GM06990 (cell line): ENCODE measurements at places on chromosomes 1 and 21.

- no peak for DNase-seq
Observed at GRCh38 chr1:211522804-211523203, 30.8 kb upstream of the RD3 start.

DNA sequence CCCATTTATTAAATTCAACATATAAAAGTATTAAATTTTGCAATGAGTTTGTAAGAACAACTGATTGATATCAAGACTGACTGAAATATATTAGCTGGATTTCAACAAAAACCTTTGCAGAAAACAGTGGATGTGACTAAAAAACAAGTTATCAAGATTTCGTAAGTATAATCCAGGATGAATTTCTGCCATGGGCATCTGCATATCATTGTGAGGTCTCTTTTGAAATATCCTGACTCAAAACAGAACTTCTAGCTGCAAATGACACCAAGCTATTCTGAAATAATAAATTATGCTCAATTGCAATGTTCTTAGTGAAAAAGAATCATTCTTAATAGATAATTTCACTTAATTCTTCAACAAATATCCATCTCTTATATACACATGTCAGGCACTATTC is 52.6 kb downstream of the CD34 start:
- no peak for DNase-seq

- no peak for DNase-seq
Observed at GRCh38 chr1:87584586-87584985, 255.9 kb downstream of the LMO4 start.

- no peak for DNase-seq
Observed at GRCh38 chr1:92043621-92044020, 13.8 kb downstream of the EPHX4 start.

GRCh38 chr1:165143437-165144065 is 213.0 kb downstream of the LMX1A start:
- DNase-seq = no peak

- DNase-seq = no peak
Observed at GRCh38 chr1:112614460-112615065, 4.4 kb downstream of the ST7L start.

- DNase-seq = no peak
Observed at GRCh38 chr1:6280761-6281451, 20.0 kb upstream of the GPR153 start.

GRCh38 chr1:238439511-238439910 is 548.8 kb upstream of the ZP4 start:
- no peak for DNase-seq

- DNase-seq = no peak
Observed at GRCh38 chr1:119219711-119220110, 79.3 kb upstream of the WARS2 start.

- no peak for DNase-seq
Observed at GRCh38 chr1:63960326-63960725, 186.5 kb downstream of the ROR1 start.

DNA sequence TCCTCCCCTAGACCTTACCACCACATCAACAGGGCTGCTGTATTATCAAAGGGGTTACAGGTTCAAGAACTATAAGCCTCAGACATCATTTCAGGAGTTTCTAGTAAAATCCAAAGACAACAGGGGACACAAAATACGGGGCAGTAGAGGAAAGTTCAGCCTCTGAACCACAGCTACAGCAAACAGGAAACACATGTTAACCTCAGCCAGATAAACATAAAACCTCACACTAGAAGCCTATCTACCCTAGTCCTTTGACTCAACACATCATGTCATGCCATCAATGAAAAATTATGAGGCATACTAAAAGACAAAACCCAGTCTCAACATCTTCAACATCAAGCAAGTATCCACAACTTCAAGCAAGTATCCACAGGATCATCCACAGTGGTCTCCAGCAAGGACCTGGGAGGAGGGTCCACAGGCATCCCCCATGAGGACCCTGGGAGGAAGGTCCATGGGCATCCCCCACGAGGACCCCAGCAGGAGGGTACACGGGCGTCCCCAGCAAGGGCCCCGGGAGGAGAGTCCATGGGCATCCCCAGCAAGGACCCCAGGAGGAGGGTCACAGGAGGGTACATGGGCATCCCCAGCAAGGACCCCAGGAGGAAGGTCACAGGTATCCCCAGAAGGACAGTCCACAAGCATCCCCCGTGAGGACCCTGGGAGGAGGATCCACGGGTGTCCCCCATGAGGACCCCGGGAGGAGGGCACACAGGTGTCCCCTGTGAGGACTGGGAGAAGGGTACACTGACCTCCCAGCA is 440.0 kb downstream of the MATN1 start:
- no peak for DNase-seq

DNA sequence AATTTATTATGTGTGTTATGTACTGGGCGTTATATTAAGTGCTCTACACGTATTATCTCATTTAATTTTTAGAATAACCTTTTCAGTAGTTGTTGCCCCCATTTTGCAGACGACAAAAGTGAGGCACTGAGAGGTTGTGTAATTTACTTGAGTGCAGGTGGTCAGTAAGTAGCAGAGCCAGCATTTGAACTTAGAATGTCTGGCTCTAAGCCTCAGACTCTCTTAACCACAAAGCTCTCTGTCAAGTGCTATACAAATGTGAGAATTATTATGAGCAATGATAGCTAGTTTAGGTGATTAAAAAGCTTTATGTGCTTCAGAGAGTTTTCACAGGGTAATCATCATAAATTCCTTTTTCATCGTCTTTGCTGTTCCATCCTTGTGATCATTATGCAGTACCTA is 96.3 kb upstream of the UBE2U start:
- DNase-seq = no peak

GRCh38 chr1:248905662-248906008 is 400 bp upstream of the PGBD2 start:
- DNase-seq = no peak

DNA sequence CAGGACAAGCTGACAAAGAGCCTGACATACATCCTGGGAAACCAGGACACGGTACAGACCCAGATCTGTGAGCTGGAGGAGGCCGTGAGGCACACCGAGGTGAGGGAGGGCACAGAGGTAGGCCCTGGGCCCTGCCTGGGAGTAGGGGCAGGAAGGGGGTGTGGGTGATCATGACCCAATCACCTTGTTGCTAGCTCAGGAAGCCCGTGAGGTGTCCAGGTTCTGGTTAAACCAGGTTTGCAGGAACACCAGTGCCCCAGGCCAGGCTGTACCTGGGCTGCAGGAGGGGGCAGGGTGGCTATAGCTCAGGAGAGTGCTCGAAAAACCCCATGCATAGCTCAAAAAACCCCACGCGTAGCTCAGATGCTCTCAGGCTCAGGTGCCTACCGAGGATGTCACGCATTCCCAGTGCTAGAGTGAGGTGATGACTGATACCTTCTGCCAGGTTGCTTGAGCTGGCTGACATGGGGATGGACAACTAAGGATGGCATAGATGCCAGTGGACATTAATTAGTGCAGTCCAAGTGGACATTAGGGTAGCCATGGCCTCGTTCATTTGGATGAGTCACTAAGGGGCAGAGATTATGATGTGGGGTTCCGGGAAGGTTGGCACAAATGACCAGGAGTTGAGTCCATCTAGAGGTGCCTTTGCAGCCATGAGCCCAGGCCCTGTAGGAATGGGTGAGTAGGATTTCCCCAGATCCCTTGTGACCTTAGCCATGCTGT is 3.7 kb downstream of the TRIM46 start:
- no peak for DNase-seq

GRCh38 chr1:1398677-1399186 is 403 bp downstream of the CCNL2 start:
- DNase-seq = no peak

GRCh38 chr1:23339632-23340031 is 4.5 kb downstream of the HNRNPR start:
- DNase-seq = no peak

- DNase-seq = no peak
Observed at GRCh38 chr1:191648939-191649338, 509.3 kb upstream of the RGS18 start.

DNA sequence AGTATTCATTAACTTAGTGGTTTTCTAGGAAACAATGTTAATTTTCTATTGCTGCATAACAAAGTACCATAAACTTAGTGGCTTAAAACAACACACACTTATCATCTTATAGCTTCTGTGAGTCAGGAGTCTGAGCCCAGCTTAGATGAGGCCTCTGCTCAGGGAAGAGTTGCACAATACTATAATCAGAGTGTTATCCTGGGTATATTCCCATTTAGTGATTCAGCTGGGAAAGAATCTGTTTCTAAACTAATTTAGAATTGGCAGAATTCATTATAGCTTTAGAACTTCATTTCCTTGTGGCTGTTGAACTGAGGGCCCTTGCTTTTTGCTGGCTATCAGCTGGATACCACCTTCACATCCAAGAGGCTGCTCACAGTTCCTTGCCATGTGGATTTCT is 515.5 kb downstream of the BRINP3 start:
- DNase-seq = no peak

DNA sequence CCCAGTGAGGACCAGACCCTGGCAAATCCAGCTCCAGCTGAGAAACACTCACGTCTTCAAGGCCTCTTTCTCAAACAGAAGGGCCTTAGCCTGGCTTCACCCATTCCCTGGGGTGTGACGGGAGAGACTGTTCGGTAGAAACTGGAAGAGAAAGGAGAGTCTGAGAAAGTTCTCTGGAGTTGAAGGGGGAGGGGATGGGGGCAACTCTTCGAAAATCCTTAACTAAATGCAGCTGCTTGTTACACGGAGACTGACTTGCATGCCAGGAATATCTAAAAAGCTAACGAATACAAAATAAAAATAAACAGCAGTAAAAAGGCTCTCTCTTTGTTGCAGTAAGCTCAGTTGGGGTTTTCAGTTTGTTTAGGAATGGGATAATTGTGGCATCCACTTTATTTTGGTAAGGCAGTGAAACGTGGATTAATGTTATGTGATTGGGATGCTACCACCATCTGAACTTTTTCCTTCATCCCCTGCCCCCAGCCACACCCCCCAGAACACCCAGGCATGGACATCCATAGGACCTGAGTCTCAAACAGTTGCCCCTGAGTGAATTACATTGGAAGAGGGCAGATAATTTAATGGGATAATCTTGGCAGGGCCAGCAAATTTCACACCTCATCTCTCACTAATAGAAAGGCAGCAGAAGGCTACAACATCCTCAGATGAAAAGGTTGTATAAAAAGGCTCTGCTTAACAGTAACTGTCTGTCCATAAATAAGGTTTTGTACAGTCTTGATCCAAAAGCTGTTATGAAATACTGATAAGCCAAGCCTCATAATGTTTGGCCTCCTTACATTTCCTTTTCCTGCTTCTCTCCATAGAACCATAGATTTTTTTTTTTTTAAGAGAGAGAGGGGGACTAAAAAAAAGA is 5.8 kb downstream of the ROR1 start:
- DNase-seq = no peak

DNA sequence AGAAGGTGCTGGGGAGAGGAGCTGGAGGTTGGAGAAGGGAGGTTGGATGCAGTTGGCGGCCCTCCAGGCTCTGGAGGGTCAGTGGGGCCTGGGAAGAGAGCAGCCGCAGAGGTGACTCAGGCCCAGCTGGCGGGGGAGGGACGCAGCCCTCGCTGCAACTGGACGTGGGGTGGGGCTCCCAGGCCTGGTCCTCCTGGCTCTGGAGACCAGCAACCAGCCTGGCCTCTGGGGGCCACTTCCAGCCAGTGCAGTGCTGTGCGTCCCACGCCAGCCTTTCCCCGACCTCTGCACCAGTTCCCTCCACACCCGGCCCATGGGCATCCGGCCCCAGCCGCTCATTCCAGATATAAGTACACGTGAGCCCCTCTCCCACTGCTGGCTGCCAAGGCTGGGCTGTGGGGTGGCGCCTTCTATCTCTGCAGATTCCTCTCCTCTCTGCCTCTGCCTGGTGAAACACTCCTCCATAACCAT is 38.0 kb upstream of the COL18A1 start:
- no peak for DNase-seq

GRCh38 chr1:21568006-21568746 is 59.0 kb downstream of the ALPL start:
- DNase-seq = no peak

GRCh38 chr1:175704621-175705020 is 38.8 kb downstream of the TNR start:
- DNase-seq = no peak

DNA sequence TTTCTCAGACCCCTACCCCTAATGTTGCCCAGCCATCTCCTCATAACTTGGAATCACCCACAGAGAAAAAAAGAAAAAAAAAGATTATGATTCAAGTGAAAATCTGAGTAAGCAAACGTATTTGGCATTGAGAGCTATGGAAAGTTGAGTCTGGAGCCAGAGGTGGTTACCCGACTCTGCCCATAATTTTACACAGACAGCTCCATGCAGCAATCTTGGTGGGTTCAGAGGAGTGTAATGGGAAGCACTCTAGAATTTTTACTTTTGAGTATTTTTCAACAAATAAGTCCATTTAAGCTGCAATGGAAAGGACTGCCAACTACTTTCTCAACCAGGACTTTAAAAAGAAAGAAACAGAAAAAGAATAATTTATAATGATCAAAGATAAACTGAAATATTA is 62.7 kb downstream of the ZC3H11B start:
- DNase-seq = no peak

DNA sequence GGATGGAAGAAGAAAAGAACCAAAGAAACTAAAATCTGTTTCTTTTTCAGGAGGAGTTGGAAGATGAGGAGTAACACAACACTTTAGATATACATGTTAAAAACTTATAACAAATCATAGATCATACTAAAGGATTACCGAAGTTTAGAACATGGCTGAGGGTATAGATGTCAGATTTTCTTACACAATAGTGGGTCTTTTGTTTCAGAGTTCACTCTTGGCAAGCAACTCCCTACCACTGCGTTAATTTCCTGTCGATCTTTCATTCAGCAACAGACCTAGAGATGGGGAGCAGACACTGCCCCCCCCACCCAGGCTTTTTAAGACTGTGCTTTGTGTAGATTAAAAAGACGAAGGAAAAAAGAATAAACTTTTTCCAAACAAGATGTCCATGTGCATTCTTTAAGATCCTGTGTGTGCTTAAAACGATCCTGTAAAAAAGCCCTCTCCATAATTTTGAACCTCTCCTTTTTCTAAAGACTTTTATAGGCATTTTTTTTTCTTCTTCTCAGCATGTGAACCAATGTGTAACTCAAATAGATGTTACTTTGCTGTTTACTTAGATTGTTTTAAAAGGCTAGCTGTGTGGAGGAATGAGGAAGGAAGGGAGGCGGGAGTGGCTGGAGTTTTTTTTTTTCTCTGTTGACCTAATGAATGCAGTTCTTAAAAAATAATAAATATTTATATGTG is 50.4 kb downstream of the NFIA start:
- no peak for DNase-seq

GRCh38 chr1:183147735-183148134 is 38.3 kb upstream of the LAMC2 start:
- DNase-seq = no peak

DNA sequence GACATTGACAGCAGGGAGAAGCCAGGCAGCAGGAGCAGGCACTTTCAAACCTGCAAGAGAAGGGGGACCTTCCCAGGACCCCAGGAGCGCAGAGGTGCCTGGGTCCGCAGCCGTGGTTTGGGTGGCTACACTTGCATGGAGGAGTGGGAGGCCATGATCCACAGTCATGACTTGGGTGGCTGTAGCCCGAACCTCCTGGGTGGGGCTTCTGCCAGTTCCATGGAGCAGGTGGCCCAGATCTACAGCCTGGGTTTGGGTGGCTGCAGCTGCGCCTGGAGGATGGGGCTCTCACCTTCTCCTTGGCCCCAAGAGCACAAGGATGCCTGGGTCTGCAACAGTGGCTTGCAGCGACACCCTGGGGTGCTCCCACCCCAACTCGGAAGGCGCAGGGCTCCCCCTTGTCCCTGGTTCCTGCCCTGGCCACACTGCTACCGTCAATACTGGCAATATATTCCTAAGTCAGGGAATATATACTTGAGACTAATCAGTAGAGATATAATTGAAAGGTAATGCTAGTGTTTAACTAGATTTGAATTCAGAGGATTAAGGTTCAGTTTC is 2.3 kb upstream of the OR6K6 start:
- no peak for DNase-seq
